H9 (cell line): ENCODE measurements at places on chromosomes 16 and 17. TPM values are rescaled to one million over a fixed set of nuclear protein-coding genes. Genes with fewer than 3 reads are reported as not detected.

OMG gene
- total RNA-seq = not detected in 2 replicates

THUMPD1 gene
- total RNA-seq = 48.8 and 51.3 TPM in 2 replicates

GHDC gene
- total RNA-seq = 8.5 and 11.0 TPM in 2 replicates

MT1A gene
- total RNA-seq = 0.68 TPM in 1 of 2 replicates, not detected in the other

TPSG1 gene
- not detected in 2 replicates for total RNA-seq

TMEM100 gene
- 0.17 TPM in 1 of 2 replicates, not detected in the other for total RNA-seq

HS3ST3B1 gene
- total RNA-seq = 2.8 and 2.9 TPM in 2 replicates

EPOP gene
- total RNA-seq = 5.9 and 6.1 TPM in 2 replicates

TAX1BP3 gene
- total RNA-seq = 76.3 and 79.2 TPM in 2 replicates

B4GALNT2 gene
- total RNA-seq = not detected in 2 replicates

SLFN12 gene
- 13.4 and 14.5 TPM in 2 replicates for total RNA-seq

RGS11 gene
- 2.9 and 3.4 TPM in 2 replicates for total RNA-seq

GPR179 gene
- not detected in 2 replicates for total RNA-seq

IL4R gene
- 28.3 and 28.6 TPM in 2 replicates for total RNA-seq

NEK8 gene
- 16.6 and 18.8 TPM in 2 replicates for total RNA-seq

PIRT gene
- total RNA-seq = not detected in 2 replicates

HCRT gene
- total RNA-seq = not detected in 2 replicates

WIPF2 gene
- total RNA-seq = 22.2 and 24.2 TPM in 2 replicates

TBC1D28 gene
- total RNA-seq = 0.24 and 0.61 TPM in 2 replicates

BRD7 gene
- 107 and 112 TPM in 2 replicates for total RNA-seq

SLFN14 gene
- not detected in 2 replicates for total RNA-seq

C1QTNF8 gene
- not detected in 2 replicates for total RNA-seq

LPO gene
- total RNA-seq = 0.11 and 0.17 TPM in 2 replicates

SLC22A31 gene
- total RNA-seq = 7.7 and 8.1 TPM in 2 replicates

PIK3R5 gene
- 1.4 and 1.7 TPM in 2 replicates for total RNA-seq

RILP gene
- total RNA-seq = 5.4 and 6.0 TPM in 2 replicates

UNC13D gene
- total RNA-seq = 6.3 and 6.8 TPM in 2 replicates

JPH3 gene
- total RNA-seq = 30.3 and 32.7 TPM in 2 replicates

LGALS9B gene
- total RNA-seq = not detected in 2 replicates

TM4SF5 gene
- total RNA-seq = not detected in 2 replicates

CCL15 gene
- total RNA-seq = not detected in 2 replicates

ST6GALNAC2 gene
- 0.37 and 0.46 TPM in 2 replicates for total RNA-seq

PRSS53 gene
- 2.8 and 3.6 TPM in 2 replicates for total RNA-seq

KRTAP9-4 gene
- not detected in 2 replicates for total RNA-seq

SHISA9 gene
- total RNA-seq = 7.0 and 8.6 TPM in 2 replicates

TEN1 gene
- total RNA-seq = 19.3 and 19.9 TPM in 2 replicates

GPRC5C gene
- 15.2 and 15.5 TPM in 2 replicates for total RNA-seq

DNAJA2 gene
- 102 and 107 TPM in 2 replicates for total RNA-seq

CCDC137 gene
- 57.5 and 60.8 TPM in 2 replicates for total RNA-seq

TEX14 gene
- 0.31 and 0.55 TPM in 2 replicates for total RNA-seq

ORC6 gene
- 85.1 and 95.0 TPM in 2 replicates for total RNA-seq

CCDC144A gene
- 1.6 and 1.9 TPM in 2 replicates for total RNA-seq

GDPD1 gene
- 1.3 and 2.6 TPM in 2 replicates for total RNA-seq

DNAH17 gene
- total RNA-seq = 0.13 and 0.33 TPM in 2 replicates

TCF25 gene
- 109 and 124 TPM in 2 replicates for total RNA-seq

PRSS22 gene
- total RNA-seq = 1.9 and 2.4 TPM in 2 replicates

NLRC3 gene
- 0.44 TPM in 2 replicates for total RNA-seq

MYH8 gene
- total RNA-seq = not detected in 2 replicates

CES1 gene
- not detected in 2 replicates for total RNA-seq

SLC52A1 gene
- total RNA-seq = 0.15 and 0.17 TPM in 2 replicates

HID1 gene
- 12.7 and 13.9 TPM in 2 replicates for total RNA-seq
